ENCODE measurements at places on chromosomes 7 and 10.

- no peaks in the 10 kb centered on the region for H3K36me3 ChIP-seq
- H3K4me1 ChIP-seq, result no peaks in the 10 kb centered on the region
- no peak overlapping the region for H3K4me3 ChIP-seq
- DNase-seq, result no peak
Measured at GRCh38 chr10:45444022-45444421, 70.0 kb downstream of the ALOX5 start.

GRCh38 chr7:48875045-48875916 lies 49.1 kb upstream of the CDC14C start:
- H3K27me3 ChIP-seq, result no peaks in the 10 kb centered on the region
- no peak for DNase-seq

DNA sequence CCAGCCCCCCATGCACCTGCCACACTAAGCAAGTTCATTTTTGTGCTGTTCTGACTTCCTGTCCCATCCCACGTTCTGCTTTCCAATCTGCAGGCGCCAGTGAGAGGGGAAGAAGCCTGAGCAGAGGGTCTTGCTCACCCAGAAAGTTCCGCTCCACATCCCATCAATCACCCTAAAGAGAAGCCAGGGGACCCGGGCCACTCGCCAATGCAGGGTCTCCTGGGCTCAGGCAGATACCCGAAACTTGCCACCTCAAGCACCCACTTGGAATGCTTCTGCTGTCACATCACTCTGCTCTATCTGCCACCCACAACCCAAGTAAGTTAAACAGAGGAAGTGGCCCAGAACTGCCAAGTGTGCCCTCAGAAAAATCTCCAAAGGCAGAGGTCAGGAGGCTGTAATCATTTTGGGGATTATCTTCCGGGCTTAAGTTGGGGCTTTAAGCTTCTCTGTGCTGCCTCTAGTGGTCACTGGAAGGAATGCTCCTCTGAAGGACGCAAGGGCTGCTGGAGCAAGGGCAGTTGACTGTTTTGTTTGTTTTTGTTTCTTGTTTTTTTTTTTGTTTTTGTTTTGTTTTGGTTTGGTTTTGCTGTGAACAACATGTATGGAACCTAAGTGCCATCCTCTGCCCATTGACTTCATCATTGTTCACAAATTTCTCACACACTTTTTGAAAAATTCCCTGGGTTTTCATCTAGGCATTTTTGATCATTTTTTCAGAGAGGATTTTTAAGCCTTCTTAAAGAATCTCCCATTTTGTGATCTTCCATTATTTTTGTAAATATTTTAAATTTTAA lies 25.5 kb downstream of the PRR15 start:
- no peak overlapping the region for H3K27ac ChIP-seq
- no peak for DNase-seq
- no peaks in the 10 kb centered on the region for H3K27me3 ChIP-seq
- H3K4me3 ChIP-seq, result no peak overlapping the region

- H3K4me1 ChIP-seq, result no peaks in the 10 kb centered on the region
- H3K27me3 ChIP-seq, result no peaks in the 10 kb centered on the region
- no peak for DNase-seq
- H3K36me3 ChIP-seq, result no peaks in the 10 kb centered on the region
Measured at GRCh38 chr7:17991866-17992648, 35.6 kb downstream of the PRPS1L1 start.

GRCh38 chr7:75055155-75055554 lies 18.4 kb downstream of the RCC1L start:
- peak overlapping the region; percentile 80 for H3K27ac ChIP-seq
- no peak overlapping the region for H3K4me3 ChIP-seq
- H3K27me3 ChIP-seq, result no peaks in the 10 kb centered on the region
- H3K36me3 ChIP-seq, result peaks cover 35% of the 10 kb centered on the region

- no peak for DNase-seq
- peaks cover 5% of the 10 kb centered on the region for H3K36me3 ChIP-seq
- H3K27me3 ChIP-seq, result no peaks in the 10 kb centered on the region
- H3K4me3 ChIP-seq, result no peak overlapping the region
Measured at GRCh38 chr7:149604521-149604920, 106.9 kb upstream of the ZNF746 start.

DNA sequence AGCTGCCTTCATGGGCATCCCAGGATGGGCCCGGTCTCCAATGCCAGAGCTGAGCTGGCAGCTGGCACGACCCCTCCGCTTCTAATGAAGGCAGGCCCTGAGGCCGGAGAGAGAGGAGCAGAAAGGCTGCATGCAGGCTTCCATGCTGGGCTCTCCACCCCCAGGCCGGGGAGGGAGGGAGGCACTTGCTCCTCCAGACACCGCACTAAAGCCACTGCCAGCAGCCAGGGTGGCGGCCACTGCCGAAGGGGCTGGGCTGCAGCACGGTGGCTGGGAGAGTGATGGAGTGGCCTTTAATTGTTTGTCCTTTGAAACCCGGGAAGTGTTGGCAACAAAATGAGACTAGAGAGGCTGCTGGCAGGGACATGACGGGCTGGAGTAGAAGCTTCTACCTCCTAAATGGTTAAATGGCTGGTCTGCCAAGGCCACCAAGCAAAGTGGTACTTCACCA lies 236.5 kb downstream of the SKAP2 start:
- H3K4me1 ChIP-seq, result no peaks in the 10 kb centered on the region
- no peaks in the 10 kb centered on the region for H3K27me3 ChIP-seq
- H3K36me3 ChIP-seq, result no peaks in the 10 kb centered on the region
- no peak for DNase-seq
- H3K4me3 ChIP-seq, result no peak overlapping the region
- no peak overlapping the region for H3K27ac ChIP-seq

DNA sequence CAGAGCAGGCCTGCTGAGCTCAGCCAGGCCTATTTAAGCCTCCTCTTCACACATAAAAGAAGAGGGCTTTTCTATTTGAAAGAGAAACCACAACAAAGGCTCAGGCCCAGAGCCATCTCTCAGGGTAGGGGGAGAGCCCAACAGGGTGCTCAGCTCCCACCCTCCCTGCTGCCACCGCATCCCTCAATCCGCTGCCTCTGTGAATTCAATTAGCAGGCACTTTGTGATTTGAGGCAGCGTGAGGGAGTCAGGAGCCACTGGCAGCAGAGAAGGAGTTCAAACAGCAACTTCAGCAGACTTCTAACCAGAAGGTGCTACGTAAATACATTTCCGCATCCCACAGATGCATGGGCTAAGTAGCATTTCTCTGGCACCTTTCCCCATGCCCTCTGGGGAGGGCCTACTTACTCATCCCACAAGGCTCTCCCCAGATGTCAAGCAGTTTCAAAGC lies 45.2 kb downstream of the LRRC20 start:
- H3K4me3 ChIP-seq, result no peak overlapping the region
- no peaks in the 10 kb centered on the region for H3K36me3 ChIP-seq
- no peaks in the 10 kb centered on the region for H3K27me3 ChIP-seq

DNA sequence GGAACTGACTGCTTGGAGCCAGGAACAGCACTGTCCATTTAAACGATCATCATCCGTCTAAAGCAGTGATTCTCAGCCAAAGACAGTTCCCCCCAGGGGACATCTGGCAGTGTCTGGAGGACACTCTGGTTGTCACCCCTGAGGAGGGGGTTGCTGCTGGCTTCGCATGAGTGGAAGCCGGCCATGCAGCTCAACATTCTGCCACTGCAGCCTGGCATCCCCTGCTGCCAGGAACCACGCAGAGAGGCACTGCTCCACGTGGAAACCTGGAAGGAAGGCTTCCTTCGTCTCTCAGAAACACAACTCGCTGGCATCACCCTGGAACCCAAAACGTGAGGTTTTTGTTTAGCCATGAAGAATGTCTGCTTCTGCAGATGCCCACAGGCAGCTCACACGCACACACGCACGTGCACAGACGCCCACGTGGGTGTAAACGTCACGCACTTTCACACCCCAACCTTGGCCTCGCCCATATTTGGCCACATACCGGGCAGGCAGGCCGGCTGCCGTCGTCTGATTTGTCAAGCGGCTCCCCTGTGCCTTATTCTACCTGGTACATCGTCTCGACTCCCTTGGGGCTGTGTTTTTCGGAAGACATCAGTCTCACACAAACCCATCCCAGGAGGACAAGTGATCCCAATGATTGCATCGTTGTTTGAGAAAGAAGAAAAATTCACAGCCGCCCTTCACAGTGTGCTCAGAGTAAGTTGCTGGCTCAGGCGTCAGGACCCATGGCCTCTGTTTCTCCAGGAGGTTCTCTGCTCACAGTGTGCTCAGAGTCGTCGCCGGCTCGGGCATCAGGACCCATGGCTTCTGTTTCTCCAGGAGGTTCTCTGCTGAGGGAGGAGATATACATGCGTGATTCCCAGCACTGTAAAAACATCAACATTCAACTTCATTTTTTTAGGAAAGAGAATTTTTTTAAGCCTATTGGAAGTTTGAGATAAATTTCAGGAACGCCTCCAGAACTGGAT lies 127.2 kb upstream of the PPP2R2D start:
- DNase-seq, result no peak
- H3K4me1 ChIP-seq, result no peaks in the 10 kb centered on the region
- peaks cover 14% of the 10 kb centered on the region for H3K27me3 ChIP-seq
- no peak overlapping the region for H3K4me3 ChIP-seq
- H3K27ac ChIP-seq, result no peak overlapping the region
- no peaks in the 10 kb centered on the region for H3K36me3 ChIP-seq

GRCh38 chr10:131126321-131127137 lies 185.0 kb downstream of the TCERG1L start:
- DNase-seq, result no peak
- no peak overlapping the region for H3K4me3 ChIP-seq
- H3K27me3 ChIP-seq, result peaks cover 23% of the 10 kb centered on the region
- H3K4me1 ChIP-seq, result no peaks in the 10 kb centered on the region

- no peaks in the 10 kb centered on the region for H3K27me3 ChIP-seq
- DNase-seq, result no peak
- peaks cover 10% of the 10 kb centered on the region for H3K4me1 ChIP-seq
Measured at GRCh38 chr10:38093816-38094157, 350 bp upstream of the ZNF37A start.

- no peak overlapping the region for H3K4me3 ChIP-seq
- no peak for DNase-seq
- no peaks in the 10 kb centered on the region for H3K36me3 ChIP-seq
- no peak overlapping the region for H3K27ac ChIP-seq
- no peaks in the 10 kb centered on the region for H3K4me1 ChIP-seq
- H3K27me3 ChIP-seq, result no peaks in the 10 kb centered on the region
Measured at GRCh38 chr10:2478656-2479055, 588.7 kb upstream of the PFKP start.

DNA sequence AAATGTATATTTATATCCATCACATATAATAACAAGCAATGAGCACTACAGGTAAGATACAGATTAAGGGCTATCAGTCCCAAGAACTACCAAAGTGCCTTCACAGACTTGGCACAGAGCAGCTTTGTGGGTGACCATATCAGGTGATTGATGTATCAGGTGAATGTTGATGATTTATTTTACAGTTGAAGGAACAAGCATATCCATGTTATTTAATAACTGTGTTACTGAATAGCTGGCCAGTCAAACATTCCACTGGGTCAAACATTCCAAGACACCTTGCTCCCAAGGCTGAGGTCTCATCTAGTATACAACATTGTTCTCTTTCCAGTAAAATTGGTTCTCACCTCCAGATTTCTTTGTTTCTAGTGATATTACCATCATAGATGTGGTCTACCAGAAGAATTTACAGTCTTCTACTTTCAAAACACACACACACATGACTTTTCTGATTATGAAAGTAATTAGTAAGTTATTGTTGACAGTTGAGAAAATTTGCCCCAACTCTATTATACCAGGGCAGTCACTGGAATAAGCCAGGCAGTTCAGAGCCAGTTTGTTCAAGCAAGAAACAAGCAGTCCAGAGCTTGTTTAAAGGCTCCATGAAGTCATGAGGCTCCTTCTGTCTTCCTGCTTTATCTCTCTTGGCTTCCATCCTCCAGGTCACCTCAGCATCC lies 68.2 kb downstream of the ELAPOR2 start:
- no peak overlapping the region for H3K4me3 ChIP-seq
- no peaks in the 10 kb centered on the region for H3K27me3 ChIP-seq
- H3K36me3 ChIP-seq, result no peaks in the 10 kb centered on the region
- no peak for DNase-seq
- no peak overlapping the region for H3K27ac ChIP-seq
